ENCODE measurements at places on chromosomes 2 and 18.
A peak's percentile ranks its signal among the peaks of the same experiment; 100 is the strongest.

DNA sequence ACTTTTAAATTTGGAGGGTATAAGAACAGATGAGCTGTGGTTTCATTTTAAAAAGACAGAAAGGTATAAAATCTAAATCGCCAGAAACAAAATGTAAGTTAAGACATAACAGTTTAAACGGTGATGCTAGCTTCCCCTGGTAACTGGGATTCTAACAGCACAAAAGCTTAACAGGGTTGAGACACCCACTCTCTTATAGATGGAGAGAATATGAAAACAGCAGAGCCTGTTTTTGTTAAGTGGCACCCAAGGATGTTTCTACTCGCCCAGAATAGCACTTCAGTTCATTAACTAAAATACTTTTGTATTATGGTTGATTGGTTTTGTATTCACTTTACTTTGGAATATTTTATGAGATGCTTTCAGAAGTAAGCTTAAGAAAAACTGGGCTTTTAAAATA lies 151.9 kb upstream of the RND3 start:
- DNase-seq = no peak

DNA sequence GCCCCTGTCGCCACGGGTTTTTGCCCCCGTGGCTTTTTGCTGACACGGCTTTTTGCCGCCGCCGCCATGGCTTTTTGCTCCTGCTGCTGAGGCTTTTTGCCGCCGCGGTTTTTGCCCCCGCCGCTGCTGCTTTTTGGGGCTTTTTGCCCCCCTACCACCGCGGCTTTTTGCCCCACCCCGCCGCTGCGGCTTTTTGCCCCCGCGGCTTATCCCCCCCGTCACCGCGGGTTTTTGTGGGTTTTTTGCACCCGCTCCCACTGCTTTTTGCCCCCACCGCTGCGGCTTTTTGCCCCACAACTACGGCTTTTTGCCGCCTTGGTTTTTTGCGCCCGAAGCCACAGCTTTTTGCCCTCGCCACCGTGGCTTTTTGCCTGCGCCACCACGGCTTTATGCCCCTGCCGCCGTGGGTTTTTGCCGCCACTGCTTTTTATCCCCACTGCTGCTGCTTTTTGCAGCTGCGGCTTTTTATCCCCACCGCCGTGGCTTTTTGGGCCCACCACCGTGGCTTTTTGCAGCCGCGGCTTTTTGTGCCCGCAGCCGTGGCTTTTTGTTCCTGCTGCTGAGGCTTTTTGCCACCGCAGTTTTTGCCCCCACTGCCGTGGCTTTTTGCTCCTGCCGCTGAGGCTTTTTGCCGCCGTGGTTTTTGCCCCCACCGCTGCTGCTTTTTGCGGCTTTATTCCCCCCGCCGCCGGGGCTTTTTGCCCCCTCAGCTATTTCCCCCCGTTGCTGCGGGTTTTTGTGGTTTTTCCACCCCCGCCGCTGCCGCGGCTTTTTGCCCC lies 2798.0 kb upstream of the TEKT4 start:
- no peak for DNase-seq

- DNase-seq = no peak
Observed at GRCh38 chr2:18356676-18357075, 203.8 kb downstream of the RDH14 start.

GRCh38 chr2:168300460-168300859 lies 53.1 kb upstream of the STK39 start:
- no peak for DNase-seq

GRCh38 chr18:60936101-60936500 lies 397.1 kb upstream of the CDH20 start:
- no peak for DNase-seq

- DNase-seq = no peak
Observed at GRCh38 chr18:8818982-8819381, 113.6 kb downstream of the MTCL1 start.

GRCh38 chr2:61177727-61178549 lies 15.9 kb downstream of the C2orf74 start:
- peak; percentile 58 for DNase-seq

DNA sequence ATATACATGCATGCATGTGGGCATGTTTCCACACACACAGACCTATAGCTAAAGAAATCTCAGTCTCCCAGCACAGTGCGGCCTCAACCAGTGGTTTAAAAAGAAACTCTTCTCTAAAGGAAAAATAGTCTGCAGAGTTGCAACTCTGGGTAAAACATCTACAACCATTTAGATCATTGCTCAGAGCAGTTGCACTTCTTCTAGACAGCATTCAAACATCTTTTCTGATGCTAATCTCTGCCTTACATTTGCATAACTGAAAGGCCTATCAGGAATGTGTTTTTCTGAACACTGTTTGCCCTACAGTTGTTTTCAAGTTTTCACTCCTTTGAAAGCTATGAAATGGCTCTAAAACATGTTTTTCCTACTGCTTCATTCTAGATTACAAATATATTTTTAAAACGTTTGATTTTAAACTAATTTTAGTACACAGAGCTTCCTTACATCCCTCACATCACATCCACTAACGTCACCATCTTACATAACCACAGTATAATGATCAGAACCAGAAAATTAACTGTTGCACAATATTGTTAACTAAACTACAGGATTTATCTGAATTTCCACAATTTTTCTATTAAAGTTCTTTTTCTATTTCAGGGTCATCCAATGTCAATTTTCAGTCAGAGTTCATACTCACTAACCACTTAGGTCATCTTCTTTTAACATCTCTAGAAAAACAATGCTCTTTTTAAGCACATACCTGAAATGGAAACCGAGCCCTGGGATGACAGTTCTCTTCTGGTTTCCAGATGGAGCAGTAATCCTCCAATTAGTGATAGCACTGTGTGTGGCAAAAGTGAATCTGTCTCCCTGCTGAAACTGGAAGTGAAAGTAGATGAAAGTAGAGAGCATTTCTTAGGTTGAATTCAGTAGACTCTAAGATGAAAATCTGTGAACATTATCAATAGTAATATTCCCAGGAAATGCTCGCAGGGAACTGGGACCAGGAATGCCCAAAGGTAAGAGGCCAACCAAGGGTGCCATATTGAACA lies 501.6 kb upstream of the GCFC2 start:
- no peak for DNase-seq

DNA sequence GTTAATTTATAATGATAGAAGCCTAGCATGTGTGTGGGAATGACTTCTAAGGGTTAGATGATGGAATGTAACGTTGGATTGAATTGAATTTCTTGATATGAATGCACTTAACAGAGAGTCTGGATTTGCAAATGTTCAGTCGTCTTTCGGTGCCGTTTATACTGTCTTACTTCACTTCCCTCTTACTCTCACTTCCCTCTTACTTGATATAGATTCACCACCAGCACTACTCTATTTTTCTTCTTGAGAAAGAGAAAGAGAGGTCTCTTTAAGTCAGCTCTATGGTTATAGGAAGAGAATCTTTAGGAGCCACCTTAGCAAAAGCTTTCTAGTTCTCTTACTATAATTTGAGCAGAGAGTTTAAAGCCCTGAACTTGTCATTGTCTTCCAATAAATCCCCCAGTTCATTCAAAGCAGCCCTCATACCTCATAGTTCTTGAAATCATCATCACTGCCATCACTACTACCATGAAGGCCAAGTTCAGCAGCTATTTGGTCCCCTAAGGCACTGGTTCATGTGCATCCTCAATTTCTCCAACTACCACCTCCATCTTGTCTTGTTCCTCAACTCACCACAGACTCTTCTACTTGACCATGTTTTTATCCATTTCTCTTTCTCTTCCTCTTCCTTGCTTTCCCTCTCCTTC lies 501.7 kb upstream of the TCF4 start:
- DNase-seq = no peak

GRCh38 chr18:50151926-50152325 lies 43.0 kb downstream of the MYO5B start:
- DNase-seq = no peak

DNA sequence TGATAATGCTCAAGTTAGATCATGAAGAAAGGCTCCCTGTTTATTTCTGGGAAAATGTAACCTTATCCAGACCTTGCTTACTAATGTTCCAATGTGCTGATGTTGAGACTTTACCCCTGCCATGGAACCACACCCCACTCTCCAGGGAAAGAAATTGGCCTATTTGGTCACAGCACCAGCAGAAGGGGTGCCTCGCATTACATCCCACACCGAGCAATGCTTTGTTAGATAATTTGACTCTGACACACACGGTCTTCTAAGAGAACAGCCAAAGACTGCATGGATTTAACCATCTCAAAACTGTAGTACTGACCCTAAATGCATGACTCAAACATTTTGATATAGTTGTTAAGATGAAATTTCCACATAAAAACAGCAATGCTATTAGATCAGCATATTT lies 152.1 kb upstream of the CCDC150 start:
- no peak for DNase-seq

GRCh38 chr18:3984163-3984757 lies 470.8 kb downstream of the DLGAP1 start:
- DNase-seq = no peak

- DNase-seq = no peak
Observed at GRCh38 chr2:25895610-25896009, 17.3 kb upstream of the ASXL2 start.

DNA sequence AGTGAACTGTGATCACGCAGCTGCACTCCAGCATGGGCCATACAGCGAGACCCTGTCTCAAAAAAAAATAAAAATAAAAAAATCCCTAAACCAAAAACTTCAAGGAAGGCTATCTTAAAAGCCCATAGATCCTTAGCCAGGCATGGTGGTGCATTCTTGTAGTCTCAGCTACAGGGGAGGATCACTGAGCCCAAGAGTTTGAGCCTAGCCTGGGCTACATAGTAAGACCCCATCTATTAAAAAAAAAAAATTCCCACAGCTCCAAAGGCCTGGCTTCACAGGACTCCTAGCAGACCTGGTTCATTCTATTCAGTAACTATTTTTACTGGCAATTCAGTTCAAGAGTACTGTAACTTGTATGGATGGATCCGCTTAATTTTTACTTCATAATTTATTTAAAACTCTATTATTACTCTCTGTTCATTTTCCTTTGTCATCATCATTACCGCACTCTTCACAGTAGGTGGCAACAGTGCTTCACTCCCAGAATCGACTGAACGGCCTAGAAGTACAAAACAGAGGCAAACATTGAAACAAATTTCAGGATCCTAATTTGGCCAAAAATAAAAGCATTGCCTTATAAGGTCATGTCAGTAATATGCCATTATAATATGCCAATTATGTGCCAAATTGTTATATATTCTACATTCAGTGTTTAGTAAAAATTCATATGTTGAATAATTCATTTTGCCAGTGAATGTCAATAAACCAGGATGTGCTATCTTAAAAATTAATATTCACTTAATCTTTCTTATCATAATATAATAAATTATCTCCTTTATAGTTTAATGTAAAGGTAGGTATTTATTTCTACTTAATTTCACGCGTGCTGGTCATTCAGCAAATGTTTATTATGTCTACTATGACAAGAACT lies 14.3 kb upstream of the STAM2 start:
- peak; percentile 9 for DNase-seq

DNA sequence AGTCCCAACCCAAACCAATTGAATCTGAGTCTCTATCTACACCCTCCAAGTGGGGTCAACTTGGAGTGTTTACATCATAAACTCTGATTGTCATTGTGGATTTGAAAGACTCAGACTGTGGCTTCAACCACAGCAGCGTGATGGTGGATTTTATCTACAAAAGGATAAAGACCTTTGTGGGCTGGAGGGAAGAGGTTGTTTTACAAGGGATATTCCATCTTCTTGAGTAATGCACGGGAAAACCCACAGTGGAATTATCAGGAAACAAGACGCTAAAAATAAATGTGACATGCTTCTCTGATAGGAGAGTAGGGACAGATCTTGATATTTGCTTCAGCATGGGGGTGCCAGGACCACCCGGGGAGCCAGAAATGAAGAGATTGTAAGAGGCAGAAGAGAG lies 93.5 kb downstream of the LPIN1 start:
- DNase-seq = no peak

GRCh38 chr2:74250189-74250631 lies 51.8 kb downstream of the MTHFD2 start:
- peak; percentile 19 for DNase-seq

- DNase-seq = no peak
Observed at GRCh38 chr2:228657807-228658402, 476.4 kb upstream of the SPHKAP start.

DNA sequence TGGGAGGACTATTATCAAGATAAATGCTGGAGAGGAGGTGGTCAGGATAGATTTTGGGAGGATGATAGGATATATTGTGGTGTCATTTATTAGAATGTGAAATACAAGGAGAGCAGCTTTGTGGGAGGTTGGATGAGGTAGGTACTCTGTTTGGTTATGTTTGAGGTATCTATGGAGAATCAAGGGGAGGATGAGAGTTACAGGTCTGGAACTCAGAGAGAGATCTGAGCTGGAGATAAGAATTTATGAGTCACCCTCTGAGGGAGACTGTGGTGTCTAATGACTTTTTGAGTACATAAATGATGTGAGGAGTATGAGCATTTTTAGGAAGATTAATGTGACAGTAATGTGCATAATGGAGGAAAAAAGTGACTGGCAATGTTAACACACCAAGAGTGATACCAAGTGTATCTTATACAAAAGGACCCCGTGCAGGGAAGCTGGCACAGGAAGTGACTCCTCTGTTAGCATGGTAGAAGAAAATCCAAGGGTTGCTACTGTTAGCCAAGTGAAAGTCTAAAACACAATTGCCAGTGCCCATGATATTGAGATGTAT lies 48.2 kb downstream of the CRIM1 start:
- DNase-seq = no peak

DNA sequence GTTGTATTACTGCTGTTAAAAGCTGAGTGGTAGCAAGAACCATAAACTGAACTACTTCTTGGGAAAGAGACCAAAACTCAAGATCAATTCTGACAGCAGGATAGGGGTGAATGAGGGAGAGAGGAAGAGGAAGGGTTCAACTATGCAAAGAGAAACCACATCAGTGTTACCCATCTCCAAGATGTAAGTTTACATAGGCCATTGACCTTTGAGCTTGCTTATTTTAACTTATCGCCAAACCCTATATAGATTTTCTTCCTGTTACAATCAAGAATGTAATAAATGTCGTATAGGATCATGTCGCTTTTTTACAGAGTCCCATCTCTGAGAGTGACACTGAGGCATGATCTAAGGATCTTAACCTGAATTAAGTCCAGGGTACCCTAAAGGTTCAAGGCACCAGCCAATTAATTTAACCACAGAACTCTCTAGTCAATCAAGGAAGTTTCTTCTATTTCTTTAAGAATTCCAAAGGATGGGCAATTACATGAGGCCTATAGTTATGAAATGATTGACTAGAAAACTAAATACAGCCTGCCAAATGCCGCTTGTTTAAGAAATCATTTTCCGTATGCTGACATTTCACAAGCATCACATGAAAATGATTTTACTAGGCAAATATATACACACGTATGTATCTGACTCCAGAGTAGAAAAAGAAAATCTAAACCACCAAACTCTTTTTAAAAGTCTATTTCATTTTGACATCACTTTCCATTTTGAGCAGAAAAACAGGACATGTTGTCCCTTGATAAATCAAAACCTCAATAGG lies 11.8 kb downstream of the RND3 start:
- DNase-seq = no peak

- DNase-seq = no peak
Observed at GRCh38 chr18:48033790-48034650, 103.6 kb upstream of the SMAD2 start.

GRCh38 chr18:54163453-54163852 lies 61.0 kb downstream of the MBD2 start:
- no peak for DNase-seq
